ENCODE measurements at places on chromosomes 16 and 17.

- no peak for DNase-seq
Measured at GRCh38 chr16:68764862-68765261, 27.8 kb downstream of the CDH1 start.

DNA sequence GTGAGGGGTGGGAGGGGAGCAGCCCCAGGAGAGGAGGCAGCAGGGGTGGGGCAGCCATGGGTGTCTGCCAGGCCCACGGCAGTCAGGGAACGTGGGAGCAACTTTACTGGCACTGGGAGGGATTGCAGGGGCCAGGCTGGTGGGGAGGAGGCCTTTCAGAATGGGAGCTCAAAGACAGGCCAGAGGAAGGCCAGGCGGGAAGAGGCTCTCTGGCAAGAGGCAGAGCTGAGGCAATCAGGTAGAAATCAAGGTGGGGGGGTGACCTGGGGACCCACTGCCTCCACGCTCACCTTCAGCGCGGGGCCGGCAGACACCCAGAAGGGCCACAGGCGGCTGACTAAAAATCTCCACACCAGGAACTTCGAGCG is 11.9 kb upstream of the GSE1 start:
- no peak for DNase-seq

DNA sequence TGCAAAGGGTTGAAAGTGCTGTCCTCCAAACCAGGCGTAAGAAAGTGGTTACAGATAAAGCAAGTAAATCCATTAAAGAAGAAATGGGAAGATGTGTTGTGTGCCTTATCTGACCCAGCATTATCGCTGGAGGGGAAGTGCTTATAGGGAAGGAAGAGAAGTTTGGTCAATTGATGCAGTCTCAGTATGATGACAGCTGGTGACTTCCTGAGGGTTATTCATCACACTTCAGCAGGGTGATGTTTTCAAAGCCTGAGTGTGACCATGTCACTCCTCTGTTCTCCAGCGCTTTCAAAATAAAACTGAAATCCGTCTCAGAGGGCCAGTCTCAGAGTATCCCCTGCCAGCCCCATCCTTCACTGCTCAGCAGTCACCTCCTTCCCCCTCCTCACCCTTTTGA is 505.4 kb upstream of the RBFOX1 start:
- DNase-seq, result no peak

GRCh38 chr16:82701442-82701955 is 74.7 kb downstream of the CDH13 start:
- no peak for DNase-seq
